ENCODE measurements at places on chromosomes 6 and 20.

- no peak for ATAC-seq
Observed at GRCh38 chr6:135235716-135236115, 54.6 kb downstream of the MYB start.

- no peak for ATAC-seq
Observed at GRCh38 chr20:38569747-38570525, 11.1 kb upstream of the ADIG start.

DNA sequence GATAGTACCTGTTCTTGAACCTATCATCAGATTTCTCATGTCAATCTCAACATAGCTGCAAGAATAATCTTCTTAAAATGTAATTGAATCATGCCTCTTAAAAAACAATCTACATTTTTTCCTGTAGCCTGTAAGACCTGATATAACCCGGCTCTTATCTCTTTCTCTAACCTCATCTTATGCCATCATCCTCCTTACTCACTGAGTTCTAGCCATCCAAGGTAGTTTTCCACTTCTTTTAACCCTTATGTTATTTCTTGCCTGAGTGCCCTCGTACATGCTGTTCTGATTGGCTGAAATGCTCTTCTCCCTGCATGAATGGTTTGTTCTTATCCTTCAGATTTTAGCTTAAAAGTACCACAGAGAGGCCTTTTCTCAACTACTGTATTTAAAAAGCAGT, 16.4 kb downstream of the SLC17A5 start:
- no peak for ATAC-seq

DNA sequence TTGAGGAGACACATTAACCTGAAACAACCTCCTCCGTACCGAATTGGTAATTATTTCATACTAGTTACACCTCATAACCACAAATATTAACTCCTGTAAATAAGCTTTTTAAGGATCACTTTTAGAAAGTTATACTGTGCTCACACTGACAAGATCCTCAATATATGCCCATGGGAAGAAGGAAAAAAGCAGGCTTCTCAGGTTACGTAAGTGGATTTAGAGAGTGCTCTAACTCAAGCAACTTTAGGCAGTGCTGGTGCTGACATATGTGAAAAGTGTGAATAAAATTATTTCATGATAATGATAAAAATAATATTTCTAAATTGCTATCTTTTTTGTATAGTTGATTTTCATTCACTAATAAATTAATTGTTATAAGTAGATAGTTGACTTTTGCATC, 76.1 kb downstream of the PRKN start:
- ATAC-seq = no peak

DNA sequence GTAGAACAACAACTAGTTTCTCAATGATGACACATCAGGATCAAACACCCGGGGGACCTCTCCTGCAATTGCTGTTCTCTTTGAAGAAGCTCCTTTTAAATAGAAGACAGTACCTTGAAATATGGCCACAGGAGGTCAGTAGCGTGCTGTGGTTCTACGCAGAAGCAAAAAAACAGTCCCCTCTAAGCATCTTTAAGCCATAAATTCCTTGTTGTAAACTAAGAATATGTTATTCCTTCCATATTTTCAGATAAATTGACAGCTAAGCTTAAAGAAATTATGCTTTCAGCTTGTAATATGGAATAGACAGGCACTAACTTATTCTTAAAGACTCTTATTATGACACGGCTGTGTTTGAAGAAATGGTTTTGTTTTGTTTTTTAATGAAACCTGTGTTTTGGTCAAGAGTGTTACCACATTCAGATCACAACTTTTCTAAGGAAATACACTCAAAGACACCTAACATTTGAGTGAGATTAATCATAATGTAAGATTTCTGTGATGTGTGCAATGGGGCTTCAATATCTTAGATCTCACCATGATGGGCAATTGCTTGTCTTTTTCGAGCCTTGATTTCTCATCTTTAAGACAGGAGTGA, 49.7 kb upstream of the IL20RA start:
- ATAC-seq = peak; percentile 87

- no peak for ATAC-seq
Observed at GRCh38 chr6:68637071-68637470, 2.0 kb downstream of the ADGRB3 start.

DNA sequence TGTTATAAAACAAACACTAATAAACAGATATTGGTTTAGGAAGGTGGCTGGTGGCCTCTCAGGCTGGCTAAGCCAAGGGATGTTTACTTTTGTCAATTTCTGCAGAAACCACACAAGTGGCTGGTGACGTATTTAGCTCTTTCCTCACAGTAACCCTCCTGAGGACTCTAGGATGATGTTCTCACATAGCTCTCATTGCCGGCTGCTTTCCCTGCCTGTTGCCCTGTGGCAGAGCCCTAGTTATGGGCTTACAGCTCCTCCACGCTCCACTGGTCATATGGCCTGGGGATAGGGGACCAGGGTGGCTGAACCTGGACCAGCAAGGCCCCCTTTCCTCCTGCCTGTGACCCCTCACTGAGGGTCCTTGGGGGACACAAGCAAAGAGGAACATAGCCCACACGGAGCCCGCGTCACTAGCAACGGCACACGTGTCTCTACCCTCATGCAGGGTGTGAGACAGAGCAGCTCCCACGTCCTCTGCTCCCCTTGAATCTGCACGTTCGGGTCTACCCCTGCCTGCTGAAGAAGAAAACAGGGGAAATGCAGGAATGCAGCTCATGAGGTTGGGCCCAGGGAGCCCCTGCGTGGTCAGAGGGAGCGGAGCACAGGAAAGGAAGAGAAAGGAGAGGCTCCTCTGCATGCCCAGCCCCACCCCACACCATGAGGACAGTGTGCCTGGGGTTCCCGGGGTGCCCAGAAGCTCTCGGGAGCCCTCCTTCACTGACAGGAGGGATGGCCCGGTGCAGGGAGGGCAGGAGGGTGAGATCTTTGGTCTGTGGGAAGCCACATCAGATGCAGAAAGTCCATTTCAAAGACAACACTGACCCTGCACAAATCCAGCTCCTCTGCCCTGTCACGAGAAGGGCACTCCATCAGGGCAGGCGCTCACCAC, 13.9 kb downstream of the RAMACL start:
- ATAC-seq = peak; percentile 31

GRCh38 chr6:130027948-130028347, 9.6 kb downstream of the L3MBTL3 start:
- no peak for ATAC-seq

DNA sequence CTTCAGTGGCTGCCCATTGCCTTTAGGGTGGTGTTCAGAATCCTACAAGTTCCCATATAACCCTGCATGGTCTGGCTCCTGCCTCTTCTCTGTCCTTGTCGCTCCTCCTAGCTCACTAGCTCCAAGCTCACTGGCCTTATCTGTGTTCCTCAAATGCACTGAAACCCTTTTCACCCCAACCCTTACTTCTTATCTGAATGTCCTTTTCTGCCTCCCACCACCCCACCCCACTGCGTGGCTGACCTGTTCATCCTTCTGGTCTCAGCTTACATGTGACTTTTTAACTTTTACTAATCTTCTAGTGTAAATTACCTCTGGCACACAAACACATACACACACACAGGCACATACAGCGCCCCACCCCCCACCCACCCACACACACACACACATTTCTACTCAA, 41.0 kb upstream of the GLP1R start:
- ATAC-seq = no peak

DNA sequence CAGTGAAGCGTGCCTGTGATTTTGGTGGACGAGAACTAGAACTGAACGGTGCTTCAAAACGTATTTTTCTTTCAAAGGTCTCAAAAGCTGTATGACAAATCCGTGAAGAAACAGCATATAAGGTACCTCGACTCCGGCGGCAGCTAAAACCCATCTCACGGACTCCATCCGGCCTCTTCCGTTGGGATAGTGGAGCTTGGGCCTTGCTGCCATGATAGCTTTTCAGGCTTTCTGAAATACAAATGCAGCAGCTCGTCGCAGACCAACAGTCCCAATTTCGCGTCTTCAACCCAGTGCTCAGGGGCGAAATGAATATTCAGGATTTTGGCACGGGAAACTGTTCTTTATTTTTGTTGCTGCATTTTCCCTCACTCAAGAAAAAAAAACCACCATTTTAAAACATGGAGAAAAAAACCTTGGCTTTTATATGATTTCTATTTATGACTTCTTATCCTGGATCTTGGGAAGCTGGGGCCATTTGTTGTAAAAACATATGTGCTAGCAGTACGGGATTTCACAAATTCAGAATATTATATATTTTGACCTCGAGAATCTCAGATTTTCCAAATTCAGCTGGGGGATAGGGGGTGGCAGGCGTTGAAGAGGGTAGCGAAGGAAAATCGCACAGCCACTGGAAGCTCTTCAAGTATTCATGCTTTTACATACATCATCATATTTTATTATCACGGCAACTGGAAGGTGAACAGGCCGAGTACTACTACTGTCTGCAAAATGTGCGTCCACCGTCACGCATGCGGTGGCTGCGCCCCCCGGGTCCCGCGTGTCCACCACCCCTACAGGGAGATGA, 849 bp downstream of the GSTA4 start:
- ATAC-seq = peak; percentile 14

DNA sequence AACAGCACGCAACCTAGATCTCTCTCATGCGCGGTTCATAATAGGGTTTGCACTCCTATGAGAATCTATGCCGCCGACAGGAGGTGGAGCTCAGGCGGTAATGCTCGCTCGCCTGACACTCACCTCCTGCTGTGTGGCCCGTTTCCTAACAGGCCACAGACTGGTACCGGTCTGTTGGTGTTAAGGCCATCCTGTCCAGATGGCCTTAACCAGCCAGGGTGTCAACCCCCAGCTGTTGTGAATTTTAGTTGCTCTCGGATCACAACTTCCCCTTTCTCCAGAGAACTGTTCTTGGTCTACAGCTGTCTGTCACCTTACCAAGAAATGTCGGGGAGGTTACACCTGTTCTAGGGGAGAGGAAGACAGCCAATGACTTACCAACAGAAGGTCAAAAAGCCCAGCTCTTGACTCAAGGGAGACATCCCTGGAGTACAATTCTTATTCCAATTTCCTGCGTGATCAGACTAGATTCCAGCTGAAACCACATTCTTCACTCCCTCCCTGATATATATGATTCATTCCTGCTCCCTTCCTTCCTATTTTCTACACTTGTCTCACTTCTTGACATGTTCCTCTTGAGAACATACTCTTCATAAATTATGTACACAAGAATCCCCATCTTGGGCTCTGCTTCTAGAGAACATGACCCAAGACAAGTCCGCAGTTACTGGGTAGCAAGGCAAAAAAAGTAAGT, 23.1 kb upstream of the DNAAF9 start:
- ATAC-seq = no peak

DNA sequence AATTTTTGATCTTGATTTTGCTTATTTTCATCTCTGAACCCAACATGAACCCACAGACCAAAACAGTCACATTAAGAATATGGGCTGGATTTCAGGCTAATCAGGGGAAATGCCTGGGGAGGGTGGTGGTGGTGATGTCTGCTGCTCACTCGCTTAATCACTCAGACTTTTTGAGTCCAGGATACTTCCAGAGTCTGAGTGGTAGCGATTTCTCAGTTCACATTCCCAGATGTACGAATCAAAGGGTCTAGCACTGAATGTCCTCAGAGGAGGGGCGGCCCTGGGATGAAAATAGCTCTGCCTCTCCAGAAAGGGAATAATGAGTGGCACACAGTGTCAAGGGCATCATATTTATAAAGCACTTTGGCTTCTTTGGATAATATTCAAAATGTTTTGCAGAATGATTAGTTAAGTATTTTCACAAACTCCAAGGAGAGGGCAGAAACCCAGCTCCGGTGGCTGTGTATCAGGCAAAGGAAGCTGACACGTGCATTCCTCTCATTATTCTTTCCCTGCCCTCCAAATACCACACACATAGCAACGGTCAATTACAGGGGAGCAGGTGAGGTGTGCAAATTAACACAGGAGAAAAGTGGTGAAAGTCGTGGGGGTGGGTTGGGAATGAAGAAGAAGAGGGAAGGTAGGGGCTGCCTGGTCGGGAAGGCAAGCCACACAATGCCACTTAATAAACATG, 345.2 kb upstream of the RSPO3 start:
- no peak for ATAC-seq
